ENCODE measurements at places on chromosomes 6 and 20.

DNA sequence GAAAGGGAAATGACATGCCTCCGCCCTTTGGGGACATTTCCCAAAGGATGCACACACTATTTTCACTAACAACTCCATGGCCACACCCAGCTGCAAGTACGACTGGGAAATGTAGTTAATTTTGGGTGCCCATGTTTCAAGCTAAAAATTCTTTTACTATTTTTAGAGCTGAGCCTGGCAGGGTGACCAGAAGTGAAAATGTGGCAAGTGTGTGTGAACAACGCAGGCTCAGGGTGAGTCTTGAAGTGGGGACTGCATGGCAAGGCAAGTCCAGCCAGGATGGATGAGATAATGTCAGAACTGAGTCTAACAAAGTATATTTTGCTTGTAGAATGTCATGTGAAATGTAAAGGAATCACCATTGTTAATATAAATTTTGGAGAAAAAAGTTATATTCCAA, 17.0 kb upstream of the CD109 start:
- DNase-seq, result no peak

DNA sequence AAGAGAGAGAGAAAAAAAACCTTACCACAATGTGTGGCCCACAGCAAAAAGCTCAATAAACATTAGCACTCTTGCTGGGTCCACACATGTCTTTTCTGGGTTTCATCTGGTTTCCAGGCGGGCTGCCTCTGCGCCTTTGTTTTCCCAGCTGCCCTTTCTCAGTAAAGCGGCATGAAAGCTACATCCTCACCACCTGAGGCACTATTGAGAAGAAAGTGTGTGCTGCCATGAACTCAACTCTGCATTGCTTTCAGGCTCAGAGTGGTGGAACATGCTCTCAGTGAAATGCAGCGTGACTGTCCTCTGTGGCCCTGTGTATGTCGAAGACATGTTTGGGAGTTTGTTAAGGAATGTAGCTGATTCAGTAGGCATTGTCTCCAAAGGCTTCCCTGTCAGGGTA, 102.3 kb downstream of the LYRM2 start:
- DNase-seq, result no peak

DNA sequence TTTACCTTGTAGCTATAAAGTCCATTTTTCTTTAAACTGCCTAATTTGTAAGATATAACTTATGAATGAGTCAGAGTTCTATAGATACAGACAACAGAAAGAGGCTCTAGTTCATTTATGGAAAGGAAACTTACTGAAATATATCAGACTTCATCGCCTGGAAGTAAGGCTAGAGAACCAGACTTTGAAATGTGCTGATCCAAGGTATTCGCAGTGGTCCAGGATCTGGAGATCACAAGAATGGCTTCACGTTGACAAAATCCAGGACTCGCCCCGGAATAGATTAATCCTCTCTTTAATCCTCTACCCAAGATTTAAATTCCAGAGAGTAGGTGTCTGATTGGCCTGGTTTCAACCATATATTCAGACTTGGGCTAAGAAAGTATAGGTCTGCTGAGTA, 69.1 kb upstream of the LOC128125822 start:
- DNase-seq, result no peak

DNA sequence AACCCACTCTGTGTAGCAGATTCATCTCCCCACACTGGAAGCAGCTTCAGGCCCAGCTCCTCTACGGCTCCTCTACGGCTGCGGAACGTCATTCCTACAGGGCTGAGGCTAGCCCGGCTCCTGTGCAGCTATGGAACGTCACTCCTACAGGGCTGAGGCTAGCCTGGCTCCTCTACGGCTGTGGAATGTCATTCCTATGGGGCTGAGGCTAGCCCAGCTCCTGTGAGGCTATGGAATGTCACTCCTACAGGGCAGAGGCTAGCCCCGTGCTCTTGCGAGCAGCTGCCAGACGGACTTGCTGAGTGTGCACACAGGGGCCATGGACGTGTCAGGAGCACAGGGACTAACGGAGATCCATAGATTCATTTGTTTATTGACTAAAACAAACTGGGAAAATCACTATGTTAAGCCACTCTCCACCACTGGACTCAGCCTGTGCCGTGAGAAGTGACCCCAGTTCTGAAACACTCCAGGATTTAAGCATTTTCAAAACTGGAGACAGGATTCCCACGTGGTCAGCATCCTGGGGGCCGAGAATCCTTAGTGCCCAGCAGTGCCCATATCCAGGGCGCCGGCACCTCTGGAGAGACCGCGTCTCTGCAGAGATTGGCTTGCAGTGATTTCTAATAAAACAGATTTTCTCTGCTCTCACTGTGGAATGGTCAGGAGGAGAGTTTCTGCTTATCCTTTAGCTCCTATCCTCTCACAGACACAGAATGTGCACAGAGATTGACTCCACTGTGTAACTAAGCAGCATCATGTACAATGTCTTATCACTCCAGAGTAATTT, 5.0 kb downstream of the KCNQ2 start:
- DNase-seq, result no peak

GRCh38 chr20:845941-846893, 12.7 kb downstream of the FAM110A start:
- peak; percentile 79 for DNase-seq

- DNase-seq, result no peak
Observed at GRCh38 chr6:122400121-122400450, 634 bp downstream of the HSF2 start.

GRCh38 chr6:72328775-72329174, 293.1 kb upstream of the KCNQ5 start:
- DNase-seq, result no peak
